ENCODE measurements at places on chromosomes 16 and 17. TPM values are rescaled to one million over a fixed set of nuclear protein-coding genes. Genes with fewer than 3 reads are reported as not detected.

DNA sequence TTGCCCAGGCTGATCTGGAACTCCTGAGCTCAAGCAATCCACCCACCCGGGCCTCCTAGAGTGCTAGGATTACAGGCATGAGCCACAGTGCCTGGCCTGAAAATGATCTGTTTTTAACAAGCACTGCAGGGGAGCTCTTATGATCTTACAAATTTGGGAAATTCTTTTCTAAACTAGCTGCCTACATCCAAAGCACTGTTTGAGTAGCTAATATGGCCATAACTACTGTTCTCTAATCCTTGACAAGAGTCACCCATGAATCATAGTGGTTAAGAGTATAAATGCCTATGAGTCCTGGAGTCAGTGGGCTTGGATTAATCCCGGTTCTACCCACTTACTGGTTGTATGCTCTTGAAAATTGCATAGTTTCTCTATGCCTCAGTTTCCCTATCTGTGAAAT, 1.4 kb upstream of the CPPED1 start:
- H3K4me1 ChIP-seq = peaks cover 27% of the 10 kb centered on the region
- no peaks in the 10 kb centered on the region for H3K36me3 ChIP-seq
- no peaks in the 10 kb centered on the region for H3K27me3 ChIP-seq
- H3K4me3 ChIP-seq = peak overlapping the region; percentile 75
- DNase-seq = no peak
- no peak overlapping the region for H3K27ac ChIP-seq

GRCh38 chr16:66647866-66648265, 43.4 kb downstream of the CMTM3 start:
- no peak overlapping the region for H3K27ac ChIP-seq
- H3K4me3 ChIP-seq = no peak overlapping the region
- H3K36me3 ChIP-seq = no peaks in the 10 kb centered on the region
- no peaks in the 10 kb centered on the region for H3K27me3 ChIP-seq
- DNase-seq = no peak
- H3K4me1 ChIP-seq = peaks cover 14% of the 10 kb centered on the region

SPNS3 gene
- total RNA-seq = 0.31 TPM

DNA sequence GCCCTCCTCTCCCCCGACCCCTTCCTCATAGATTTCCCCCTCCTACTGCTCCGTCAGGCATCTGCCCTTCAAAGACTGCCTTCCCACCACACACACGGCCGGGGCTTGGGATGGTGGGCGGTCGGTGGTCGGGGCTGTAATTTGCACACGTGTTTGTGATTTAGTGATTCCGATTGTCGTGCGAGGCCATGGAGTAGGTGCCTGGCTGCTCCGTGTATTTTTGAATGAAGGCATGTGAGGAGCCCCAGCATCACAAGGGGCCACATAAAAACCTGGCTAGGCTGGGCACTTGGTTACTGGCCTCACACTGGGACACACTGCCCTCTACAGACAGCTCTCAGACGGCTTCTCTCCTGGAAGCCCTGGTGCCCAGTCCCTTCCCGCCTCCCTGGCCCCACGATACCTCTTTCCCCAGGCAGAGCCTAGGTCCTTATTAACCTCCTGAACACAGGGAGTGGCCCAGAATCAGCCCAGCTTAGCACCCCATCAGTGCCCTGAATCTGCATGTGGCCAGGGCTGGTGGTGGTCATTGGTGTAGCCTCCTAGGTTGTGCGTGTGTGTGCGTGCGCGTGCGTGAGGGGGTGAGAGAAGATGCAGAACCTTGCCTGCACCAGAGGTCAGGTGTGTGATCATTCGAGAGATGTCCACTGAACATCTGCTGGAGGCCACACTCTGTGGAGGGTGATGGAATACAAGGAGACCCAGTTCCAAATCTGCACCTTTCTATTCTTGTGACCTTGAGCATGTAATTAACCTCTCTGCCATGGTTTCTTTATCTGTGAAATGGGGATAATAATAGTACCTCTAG, 1.3 kb upstream of the SOCS1 start:
- DNase-seq = no peak
- no peaks in the 10 kb centered on the region for H3K27me3 ChIP-seq
- H3K4me1 ChIP-seq = peaks cover 25% of the 10 kb centered on the region
- peak overlapping the region; percentile 95 for H3K27ac ChIP-seq

DNA sequence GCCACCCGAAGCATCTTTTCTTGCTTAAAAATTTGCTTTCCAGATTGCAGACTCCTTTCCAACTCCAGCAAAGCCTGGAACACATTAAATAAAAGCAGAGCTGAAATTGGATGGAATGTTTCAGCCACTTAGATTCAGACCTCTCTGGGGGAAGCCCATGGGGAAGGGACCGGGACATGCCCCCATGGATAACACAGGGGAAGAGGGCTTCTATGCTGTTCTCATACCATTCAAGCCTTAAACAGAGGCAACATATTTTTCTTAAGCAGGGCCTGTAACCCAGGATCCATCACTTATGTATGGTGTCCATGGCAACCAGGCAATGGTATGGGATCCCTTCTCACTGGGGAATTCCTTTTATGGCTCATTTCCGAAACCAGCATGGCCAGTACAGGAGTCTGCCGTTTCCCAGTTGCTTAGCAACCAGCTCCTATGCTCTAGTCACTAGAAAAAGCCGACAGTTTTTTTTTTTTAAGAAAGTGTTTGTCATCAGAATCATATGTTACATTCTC, 62.0 kb upstream of the MARCHF10 start:
- H3K4me3 ChIP-seq = peak overlapping the region; percentile 73
- H3K27me3 ChIP-seq = no peaks in the 10 kb centered on the region
- peak; percentile 71 for DNase-seq
- H3K36me3 ChIP-seq = no peaks in the 10 kb centered on the region
- peak overlapping the region; percentile 94 for H3K27ac ChIP-seq

FDXR gene
- 44.4 TPM for total RNA-seq

- H3K36me3 ChIP-seq = peaks cover 5% of the 10 kb centered on the region
- no peak overlapping the region for H3K27ac ChIP-seq
- peaks cover 14% of the 10 kb centered on the region for H3K4me1 ChIP-seq
- no peaks in the 10 kb centered on the region for H3K27me3 ChIP-seq
These were observed 124.1 kb downstream of the PRKCA start for GRCh38 chr17:66426397-66427033.

DNA sequence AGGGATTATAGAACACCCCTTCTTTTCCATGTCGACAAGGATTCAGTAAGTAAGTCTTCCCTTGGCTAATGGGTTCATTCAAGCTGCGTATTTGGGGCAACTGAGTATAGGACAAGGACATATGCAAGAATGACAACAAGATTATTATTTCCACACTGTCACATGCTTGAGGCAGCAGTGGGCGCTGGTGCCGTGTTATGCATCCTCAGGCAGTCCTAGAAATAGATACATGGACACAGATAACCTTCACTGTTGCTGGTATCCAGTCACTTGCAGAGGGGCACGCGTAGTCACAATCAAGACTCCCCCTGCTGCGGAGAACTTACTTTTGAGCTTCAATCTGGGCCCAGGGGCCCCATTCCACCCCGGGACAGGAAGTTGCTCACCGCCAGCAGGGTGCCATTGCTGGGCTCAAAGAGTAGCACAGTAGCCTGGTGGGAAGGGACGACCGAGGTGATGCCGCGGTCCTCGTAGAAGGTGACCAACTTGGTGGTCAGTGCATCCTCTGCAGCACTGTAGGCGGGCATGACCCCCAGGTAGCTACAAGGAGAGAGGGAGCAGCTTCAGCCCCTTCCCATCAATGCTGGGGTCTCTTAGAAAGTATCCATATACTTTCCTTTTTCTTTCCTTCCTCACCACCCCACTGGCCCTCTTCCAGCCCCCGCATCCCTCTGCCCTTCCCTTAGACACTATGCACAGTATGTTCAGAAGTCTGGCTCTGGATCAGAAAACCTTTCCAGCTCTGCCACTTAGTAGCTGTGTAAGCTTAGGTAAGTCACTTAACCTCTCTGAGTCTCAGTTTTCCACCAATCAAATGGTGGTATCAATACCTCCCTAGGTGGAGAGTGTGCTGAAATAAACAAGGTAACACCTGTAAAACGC, 804 bp downstream of the CRYM start:
- H3K27me3 ChIP-seq = peaks cover 83% of the 10 kb centered on the region
- H3K4me3 ChIP-seq = peak overlapping the region; percentile 86
- H3K27ac ChIP-seq = no peak overlapping the region
- DNase-seq = no peak
- H3K36me3 ChIP-seq = no peaks in the 10 kb centered on the region

DNA sequence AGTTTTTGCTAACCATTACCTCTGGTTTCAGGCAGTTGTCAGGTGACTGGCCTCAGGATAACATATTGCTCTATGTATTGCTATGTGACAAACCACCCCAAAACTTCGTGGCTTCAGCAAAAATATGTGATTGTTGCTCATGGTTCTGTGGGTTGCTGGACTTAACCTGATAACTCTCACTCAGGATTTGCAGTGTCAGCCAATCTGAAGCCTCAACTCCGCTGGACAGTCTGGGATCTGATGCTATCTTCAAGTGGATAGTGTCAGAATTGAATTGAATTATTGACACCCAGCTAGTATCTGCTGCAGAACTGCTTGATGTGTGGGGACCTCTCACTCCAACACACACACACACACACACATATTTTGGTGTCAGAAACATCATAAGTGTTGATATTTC, 34.7 kb upstream of the GUCY2D start:
- H3K4me3 ChIP-seq = no peak overlapping the region
- H3K36me3 ChIP-seq = no peaks in the 10 kb centered on the region
- H3K27me3 ChIP-seq = peaks cover 19% of the 10 kb centered on the region
- H3K4me1 ChIP-seq = no peaks in the 10 kb centered on the region

GRCh38 chr17:773467-774312, 8.4 kb downstream of the GLOD4 start:
- no peak overlapping the region for H3K27ac ChIP-seq
- no peak for DNase-seq
- H3K4me1 ChIP-seq = peaks cover 6% of the 10 kb centered on the region
- peaks cover 51% of the 10 kb centered on the region for H3K36me3 ChIP-seq

DNA sequence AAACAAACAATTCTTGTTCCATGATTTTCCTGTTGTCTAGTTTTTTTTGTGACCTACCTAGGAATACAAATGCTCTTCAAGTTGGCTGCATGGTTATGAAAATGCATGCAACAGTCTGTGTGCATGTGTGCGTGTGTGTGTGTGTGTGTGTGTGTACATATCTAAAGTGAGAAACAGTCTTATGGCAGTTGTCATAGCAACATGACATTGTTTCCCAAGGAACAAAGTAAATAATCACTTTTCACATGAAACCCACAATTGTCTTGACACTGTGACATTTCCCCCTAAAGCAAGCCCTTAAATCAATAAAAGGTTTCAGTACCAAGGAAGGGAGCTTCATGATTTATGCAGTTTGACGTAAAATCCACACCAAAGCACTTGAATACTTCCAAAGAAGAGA, 758.4 kb downstream of the CDH8 start:
- peaks cover 5% of the 10 kb centered on the region for H3K4me1 ChIP-seq
- no peak overlapping the region for H3K27ac ChIP-seq

DNA sequence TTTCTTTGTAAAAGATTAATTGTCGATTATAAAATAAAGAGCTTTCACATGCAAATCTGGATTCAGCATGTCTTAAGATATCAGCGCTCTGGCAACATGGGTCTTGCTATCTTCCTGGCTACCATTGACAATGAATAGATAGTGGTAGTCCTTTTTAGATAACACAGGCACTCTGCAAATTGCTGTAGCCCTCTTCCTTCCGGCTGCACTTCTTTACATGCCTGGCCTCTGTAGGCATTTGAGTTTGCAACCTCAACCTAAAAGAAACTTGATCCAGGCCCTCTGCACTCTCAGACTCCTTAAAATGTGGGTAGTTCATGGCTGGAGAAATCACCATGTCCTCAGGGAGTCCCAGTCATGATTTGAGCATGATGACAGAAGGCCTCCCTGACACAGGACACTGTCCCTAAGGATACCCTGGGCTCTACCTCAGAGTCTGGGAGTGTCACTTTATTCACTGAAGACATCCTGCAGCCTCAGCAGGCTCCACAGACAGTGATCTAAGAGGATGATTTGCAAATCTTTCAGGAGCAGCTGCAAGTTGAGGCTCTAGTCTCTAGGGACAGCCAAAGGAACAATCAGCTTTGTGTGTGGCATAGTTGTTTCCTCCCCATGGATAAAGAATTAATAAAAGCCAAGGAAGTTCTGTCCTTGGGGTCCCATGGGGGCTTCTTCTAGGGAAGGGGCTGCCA, 529.4 kb downstream of the RBFOX1 start:
- DNase-seq = no peak
- H3K36me3 ChIP-seq = no peaks in the 10 kb centered on the region
- H3K4me3 ChIP-seq = no peak overlapping the region
- H3K27ac ChIP-seq = no peak overlapping the region

NPIPB13 gene
- 15.3 TPM for total RNA-seq

- H3K4me3 ChIP-seq = no peak overlapping the region
- H3K27me3 ChIP-seq = no peaks in the 10 kb centered on the region
- peaks cover 25% of the 10 kb centered on the region for H3K4me1 ChIP-seq
- DNase-seq = no peak
- H3K27ac ChIP-seq = peak overlapping the region; percentile 91
These were observed 8.0 kb upstream of the GNA13 start for GRCh38 chr17:65064452-65065019.

MYH2 gene
- total RNA-seq = not detected

DNA sequence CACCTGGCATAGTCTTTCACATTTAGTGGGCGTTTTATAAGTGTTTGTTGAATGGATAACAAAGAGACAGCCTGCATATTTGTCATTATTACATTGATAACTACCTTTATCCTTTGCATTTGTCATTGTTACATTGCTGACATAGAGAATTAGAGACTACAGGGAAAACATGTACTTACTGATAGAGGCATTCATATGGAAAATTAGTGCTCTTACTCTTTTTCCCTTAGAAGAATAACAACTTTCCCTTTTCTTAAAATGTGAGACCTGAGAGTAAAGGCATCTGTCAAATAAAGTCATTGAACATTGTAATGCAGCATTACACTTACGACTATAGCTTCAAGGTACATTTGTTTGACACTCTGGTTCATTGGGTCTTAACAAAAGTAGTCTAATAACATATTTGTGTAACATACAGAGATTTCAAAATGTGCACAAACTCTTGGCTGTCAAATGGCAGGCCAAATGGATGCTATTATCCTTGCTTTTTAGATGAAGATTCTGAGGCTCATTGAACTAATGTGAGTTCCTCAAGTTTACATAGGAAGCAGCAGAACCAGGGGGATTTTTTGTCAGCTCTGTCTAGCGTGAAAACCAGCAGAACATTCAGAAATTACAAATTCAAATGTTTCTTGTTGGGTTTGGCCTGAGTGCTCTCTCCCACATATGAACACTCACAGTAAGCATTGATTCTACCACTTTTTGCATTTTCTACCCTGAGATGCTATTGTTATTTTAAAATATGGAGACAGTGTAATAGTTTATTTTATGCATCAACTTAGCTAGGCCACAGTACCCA, 28.5 kb downstream of the SMIM36 start:
- no peaks in the 10 kb centered on the region for H3K27me3 ChIP-seq
- H3K36me3 ChIP-seq = no peaks in the 10 kb centered on the region
- H3K27ac ChIP-seq = no peak overlapping the region
- H3K4me1 ChIP-seq = peaks cover 4% of the 10 kb centered on the region
